ENCODE measurements at places on chromosomes 3 and 15.

- ATAC-seq, result no peak
Measured at GRCh38 chr3:6165951-6166350, 695.0 kb upstream of the GRM7 start.

- peak; percentile 90 for ATAC-seq
Measured at GRCh38 chr3:122298239-122298638, 26.8 kb upstream of the CSTA start.

DNA sequence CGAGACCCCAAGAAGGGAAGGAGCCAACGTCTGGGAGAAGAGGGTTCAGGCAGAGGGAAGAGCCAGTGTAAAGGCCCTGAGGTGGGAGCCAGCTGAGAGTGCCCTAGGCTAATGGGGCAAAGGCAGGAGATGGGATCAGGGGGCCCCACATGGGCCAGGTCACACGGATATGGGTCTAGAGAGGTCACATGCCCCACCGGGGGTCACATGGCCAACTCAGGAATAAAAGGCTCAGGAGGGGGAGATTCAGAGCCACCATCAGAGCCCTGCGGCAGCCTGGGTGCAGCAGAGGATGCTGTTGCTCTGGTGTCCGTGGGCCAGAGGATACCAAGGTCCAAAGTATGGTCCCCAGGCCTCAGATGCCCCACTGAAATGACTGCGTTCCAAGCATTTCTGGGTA is 55.3 kb upstream of the SLC6A6 start:
- no peak for ATAC-seq

DNA sequence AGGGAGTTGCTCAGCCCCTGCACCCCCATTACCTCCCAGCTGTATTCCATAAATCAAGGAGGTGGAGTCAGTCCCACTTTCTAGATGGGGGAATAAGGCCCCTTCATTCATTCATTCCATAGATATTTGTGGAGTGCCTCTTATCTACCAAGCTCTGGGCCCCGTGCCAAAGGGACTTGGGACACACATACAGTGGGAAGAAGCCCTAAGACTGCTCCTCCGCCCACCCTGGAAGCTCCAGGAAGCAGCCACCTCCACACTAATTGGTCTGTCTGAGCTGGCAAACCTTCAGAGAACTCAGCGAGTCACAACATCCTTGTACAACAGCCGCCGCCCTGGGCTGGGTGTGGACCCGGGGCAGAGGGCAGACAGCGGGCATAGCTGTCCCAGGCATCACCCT is 6.4 kb downstream of the STRA6 start:
- ATAC-seq, result no peak

DNA sequence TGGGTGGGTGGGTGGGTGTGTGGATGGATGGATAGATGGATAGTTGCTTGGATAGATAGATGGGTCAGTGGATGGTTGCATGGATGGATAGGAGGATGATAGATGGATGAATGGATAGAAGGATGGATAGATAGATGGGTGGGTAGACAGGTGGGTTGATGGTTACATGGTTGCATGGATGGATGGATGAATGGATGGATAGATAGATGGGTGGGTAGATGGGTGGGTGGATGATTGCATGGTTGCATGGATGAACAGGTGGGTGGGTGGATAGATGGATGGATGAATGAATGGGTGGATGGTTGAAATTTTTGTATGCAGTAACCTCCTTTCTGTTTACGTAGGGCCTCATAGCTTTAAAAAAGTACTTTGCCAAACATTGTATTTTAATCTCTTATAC is 79.5 kb downstream of the LRRK1 start:
- no peak for ATAC-seq

GRCh38 chr3:13972679-13973379 is 93.0 kb upstream of the WNT7A start:
- ATAC-seq, result no peak

- no peak for ATAC-seq
Measured at GRCh38 chr3:129485721-129486663, 42.4 kb upstream of the RHO start.

DNA sequence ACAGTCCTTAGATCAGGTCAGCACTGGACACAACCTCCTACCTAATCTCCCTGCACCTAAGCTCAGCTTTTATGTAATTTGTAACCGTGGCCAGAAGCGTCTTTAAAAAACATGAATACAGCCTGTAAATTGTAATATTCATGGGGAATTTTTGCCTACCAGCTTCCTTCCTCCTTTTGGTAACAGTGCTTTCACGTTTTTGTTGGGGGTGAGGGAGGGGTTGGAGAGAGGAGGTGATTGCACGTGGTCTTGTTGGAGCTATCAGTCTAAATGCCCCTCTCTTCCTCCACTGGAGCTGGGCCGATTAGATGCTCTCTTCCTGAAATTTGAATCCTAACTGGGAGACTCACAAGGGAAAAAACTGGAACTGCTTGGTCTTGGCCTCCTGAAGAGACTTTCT is 35.1 kb upstream of the SCN5A start:
- ATAC-seq, result no peak

DNA sequence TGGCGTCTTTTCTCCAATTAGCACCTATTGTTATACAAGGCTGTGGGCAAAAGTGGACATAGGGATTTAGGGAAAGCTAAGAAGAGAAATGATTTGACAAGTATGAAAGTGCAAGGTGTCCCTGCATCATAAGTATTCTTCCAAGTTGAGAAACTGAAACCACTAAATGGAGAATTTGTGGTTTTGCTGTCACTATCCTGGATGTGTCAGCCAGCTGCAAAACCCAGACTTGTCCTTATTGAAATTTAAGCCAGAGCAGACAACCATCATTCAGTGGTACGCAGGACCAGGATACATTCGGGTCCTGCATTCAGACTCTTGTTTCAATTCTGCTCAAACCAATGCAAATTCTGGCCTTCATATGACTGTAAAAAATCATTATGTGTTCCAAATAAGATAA is 384.8 kb upstream of the TGFBR2 start:
- ATAC-seq, result no peak

DNA sequence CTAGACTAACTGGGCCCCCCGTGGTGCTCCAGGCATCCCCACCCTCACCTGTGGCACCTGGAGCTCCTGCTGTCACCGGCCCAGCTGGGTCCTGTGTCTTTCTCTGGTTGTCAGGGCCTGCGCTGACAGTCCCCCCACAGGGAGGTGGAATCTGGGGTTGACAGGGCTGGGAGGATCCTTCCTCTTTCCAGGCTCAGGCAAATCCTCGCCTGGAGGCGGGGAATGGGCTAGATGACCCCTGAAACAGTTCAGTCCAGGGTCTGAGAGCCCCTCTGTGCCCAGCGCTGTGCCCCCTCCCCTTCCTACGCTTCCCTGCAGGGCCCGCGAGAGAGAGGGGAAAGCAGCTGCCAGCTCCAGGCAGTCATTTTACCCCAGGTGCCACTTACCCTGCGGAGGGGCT is 50.1 kb upstream of the MCF2L2 start:
- no peak for ATAC-seq

DNA sequence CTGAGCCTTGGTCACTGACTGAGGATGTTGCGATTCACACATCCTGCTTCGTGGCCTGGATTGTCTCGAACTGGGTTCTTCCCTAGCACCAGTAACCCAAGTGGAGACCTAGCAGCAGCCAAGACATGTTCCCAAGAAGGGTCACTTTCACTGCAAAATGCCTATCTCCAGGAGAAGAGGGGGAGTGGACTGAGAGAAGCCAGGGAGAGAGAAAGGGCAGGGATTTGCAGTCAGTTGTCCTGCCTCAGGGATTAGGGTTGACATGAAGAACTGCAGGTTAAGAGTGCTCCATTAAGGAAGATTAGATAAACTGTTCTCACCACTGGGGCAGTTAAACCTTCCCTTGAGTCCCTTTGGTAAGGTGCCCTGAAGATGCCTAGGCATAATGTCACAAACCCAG is 5.7 kb upstream of the CD276 start:
- ATAC-seq, result no peak

GRCh38 chr15:69719527-69720240 is 267.1 kb downstream of the RPLP1 start:
- peak; percentile 89 for ATAC-seq

- ATAC-seq, result no peak
Measured at GRCh38 chr3:153173758-153174516, 11.9 kb downstream of the RAP2B start.

DNA sequence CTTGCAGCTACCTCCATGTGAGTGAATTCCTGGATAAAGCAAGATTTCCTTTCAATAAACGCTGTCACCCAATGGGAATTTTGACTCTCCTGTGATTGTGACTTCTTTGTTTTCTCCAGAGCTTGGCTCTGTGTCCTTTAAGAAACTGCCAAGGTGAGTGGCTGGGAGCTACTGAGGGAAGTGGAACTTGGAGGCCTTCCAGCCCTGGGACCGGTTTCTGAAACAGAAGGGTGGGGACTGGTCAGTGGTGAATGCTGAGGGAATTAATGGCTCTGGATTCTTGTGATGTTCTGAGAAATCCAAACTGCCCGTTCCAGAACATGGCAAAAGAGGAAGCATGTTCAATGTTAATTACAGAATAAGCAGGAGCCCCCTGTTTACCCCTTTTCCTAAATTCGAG is 41.1 kb upstream of the MYZAP start:
- ATAC-seq, result no peak

DNA sequence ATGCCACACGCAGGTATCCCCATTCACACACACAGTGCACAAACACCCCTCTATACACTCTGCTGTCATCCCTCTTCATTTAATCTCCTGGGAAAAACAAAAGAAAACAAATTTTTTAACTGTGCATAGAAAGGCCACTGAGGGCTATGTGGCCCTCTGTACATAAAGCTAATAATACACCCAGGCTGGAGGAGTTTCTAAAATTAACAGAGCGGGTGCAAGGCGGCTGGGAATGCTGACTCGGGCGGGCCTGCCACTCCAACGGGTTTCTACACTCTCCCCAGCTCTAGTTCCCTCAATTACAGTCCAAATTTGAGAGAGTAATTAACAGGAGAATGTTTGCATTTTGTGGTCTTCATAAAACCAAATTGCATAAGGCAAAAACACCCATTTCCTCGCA is 23.1 kb downstream of the HCN4 start:
- ATAC-seq, result no peak

DNA sequence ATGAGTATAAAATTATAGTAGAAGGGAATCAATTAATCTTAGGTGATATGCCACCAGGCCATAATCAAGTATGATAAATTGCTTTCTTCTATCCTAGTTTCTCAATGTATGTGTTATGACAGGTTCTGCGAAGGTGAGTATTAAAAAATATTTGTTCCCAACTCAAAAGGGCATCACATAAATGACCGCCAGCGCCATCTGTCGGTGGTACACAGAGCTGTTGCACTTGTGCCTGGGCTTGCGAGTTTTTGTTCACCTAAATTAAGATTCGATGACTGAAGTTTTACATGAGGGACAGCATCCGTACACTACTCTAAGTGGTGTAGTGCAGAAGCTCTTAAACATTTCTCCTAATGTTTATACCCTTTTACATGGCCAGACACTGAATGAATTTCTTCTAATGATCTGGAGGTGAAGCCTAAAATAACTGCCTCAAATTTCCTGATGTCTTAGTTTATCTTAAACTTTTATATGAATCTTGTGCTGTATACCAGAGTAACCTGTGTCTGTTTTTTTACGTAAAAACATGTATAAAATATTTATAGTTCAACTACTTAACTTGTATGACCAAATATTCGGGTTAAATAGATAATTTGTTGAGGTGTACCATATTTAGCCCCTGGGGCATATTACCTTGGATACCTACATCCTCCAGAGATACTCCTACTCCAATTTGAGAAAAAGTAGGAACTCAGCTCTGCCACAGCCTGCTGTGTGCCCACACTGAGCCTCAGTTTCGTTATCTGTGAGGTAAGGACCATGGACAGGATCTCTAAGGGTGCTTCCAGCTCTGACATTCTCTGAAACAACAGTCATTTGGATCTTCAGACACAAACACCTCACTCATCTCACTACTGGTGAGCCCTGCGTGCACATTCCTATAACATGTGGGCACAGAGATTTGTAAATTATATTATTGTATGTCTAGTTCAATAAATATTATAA is 365.6 kb downstream of the MAGI1 start:
- ATAC-seq, result no peak

All from stimulated activated memory B cell treated with anti-CD40 and anti-IgM and Interleukin-4, amounts not matched to agents 10 μg/mL and 1 μg/mL and 100 μg/mL, for 72 hours (primary cell).